Cardiac muscle cell (in vitro differentiated cells and primary cell): ENCODE measurements at places on chromosomes 11 and 22. TPM values are rescaled to one million over a fixed set of nuclear protein-coding genes. Genes with fewer than 3 reads are reported as not detected.

NFAM1 gene
- 0.97 and 1.9 TPM in 2 replicates for polyA plus RNA-seq

GRCh38 chr11:35418282-35419183, 825 bp downstream of the SLC1A2 start:
- DNase-seq = peak; percentile 15
- H3K4me3 ChIP-seq = peak overlapping the region; percentile 50
- no peaks in the 10 kb centered on the region for H3K36me3 ChIP-seq
- peaks cover 100% of the 10 kb centered on the region for H3K27me3 ChIP-seq

DNA sequence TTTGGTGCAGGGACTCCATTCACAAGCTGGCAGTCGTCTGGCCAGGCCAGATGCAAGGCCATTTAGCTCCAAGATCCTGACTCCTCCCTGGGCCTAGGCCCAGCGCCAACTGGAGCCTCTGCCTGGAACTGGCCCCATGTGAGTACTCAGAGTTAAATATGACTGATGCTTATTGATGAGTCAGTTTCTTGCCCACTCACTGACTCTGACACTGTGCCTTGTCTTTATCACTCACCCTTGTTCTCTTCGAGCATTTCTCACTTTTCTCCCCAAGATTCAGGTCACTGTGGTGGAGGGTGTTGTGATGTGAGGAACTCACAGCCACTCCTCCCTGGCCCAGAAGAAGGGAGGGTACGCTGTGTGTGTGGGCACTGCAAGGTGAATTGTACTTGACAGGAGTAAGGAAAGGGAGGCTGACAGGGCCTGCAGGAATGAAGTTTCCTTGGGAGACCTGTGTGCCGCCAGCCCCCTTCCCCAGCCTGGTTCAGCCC, 23.2 kb upstream of the ST3GAL4 start:
- no peaks in the 10 kb centered on the region for H3K27me3 ChIP-seq
- peaks cover 12% of the 10 kb centered on the region for H3K4me1 ChIP-seq
- no peak overlapping the region for H3K4me3 ChIP-seq
- no peak for DNase-seq
- H3K36me3 ChIP-seq = no peaks in the 10 kb centered on the region
- H3K27ac ChIP-seq = no peak overlapping the region

DNA sequence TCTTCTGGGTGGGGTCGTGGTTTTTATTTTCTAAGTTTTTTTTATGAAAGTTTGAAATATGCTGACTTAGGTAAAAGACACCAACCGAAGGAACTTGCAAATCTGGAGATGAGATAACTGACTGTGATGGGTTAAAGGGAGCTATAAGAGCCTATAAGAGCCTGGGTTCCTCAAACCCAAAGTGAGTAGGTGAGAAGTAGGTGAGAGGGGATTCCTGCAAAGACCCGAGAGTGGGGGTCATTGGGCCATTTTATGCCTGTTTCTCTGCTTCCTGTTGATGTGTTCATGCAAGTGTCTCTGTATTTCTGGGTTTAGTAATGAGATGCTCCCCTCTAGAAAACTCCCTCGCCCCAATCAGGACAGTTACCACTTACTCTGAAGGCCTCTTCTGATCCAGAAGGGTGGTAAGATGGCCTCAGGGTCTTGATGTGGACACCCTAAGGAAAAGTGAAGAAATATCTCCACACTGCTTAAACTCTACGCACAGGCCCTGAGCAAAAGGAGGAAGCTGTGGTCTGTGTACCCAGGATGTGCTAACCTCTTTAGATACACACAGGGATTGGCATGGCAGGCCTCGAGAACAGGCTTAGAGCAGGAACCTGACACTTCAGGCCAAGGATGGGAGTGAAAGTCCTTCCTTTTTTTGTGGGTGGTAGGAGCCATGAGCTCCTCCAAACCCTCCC, 1.8 kb downstream of the FLI1 start:
- H3K4me3 ChIP-seq = peak overlapping the region; percentile 24
- H3K27me3 ChIP-seq = peaks cover 100% of the 10 kb centered on the region
- no peak for DNase-seq
- no peak overlapping the region for H3K27ac ChIP-seq
- peaks cover 8% of the 10 kb centered on the region for H3K4me1 ChIP-seq

GRCh38 chr11:104390651-104391050, 226.7 kb upstream of the PDGFD start:
- DNase-seq = peak; percentile 76
- H3K36me3 ChIP-seq = no peaks in the 10 kb centered on the region
- H3K27ac ChIP-seq = no peak overlapping the region
- H3K4me1 ChIP-seq = no peaks in the 10 kb centered on the region
- H3K4me3 ChIP-seq = no peak overlapping the region

- peaks cover 11% of the 10 kb centered on the region for H3K27me3 ChIP-seq
- no peaks in the 10 kb centered on the region for H3K36me3 ChIP-seq
- H3K27ac ChIP-seq = no peak overlapping the region
- H3K4me3 ChIP-seq = no peak overlapping the region
These were observed 3.9 kb downstream of the CDC42EP1 start for GRCh38 chr22:37564111-37564711.

DNA sequence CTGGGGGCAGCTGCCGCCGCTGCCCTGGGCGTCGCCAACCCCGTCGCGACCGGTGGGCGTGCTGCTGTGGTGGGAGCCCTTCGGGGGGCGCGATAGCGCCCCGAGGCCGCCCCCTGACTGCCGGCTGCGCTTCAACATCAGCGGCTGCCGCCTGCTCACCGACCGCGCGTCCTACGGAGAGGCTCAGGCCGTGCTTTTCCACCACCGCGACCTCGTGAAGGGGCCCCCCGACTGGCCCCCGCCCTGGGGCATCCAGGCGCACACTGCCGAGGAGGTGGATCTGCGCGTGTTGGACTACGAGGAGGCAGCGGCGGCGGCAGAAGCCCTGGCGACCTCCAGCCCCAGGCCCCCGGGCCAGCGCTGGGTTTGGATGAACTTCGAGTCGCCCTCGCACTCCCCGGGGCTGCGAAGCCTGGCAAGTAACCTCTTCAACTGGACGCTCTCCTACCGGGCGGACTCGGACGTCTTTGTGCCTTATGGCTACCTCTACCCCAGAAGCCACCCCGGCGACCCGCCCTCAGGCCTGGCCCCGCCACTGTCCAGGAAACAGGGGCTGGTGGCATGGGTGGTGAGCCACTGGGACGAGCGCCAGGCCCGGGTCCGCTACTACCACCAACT, 1.0 kb downstream of the FUT4 start:
- no peak for DNase-seq
- peaks cover 8% of the 10 kb centered on the region for H3K4me1 ChIP-seq
- peak overlapping the region; percentile 27 for H3K4me3 ChIP-seq
- H3K36me3 ChIP-seq = no peaks in the 10 kb centered on the region
- peaks cover 13% of the 10 kb centered on the region for H3K27me3 ChIP-seq

DNA sequence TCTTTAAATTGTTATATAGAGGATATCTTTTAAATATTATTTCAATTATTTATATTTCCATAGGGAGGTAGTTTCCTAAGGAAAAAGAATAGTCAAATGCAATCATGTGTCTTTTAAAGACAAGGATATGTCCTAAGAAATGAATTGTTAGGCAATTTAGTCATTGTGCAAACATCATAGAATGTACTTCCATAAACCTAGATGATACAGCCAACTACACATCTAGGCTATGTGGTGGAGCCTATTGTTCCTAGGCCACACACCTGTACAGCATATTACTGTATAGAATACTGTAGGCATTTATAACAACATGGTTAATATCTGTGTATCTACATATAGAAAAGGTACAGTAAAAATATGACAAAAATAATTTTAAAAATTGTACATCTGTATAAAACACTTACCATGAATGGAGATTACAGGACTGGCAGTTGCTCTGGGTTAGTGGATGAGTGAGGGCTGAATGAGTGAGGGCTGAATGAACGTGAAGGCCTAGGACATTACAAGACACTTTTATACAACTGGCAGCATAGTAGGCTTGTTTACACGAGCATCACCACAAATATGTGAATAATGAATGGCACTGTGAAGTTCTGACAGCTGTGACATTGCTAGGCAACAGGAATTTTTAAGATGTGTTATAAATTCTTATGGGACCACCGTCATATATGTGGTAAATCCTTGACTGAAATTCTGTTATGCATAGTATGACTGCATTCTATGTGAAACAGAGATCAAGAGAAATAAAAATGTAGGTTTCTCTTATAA, 1879.0 kb upstream of the RAG2 start:
- H3K27ac ChIP-seq = no peak overlapping the region
- no peaks in the 10 kb centered on the region for H3K27me3 ChIP-seq
- no peaks in the 10 kb centered on the region for H3K36me3 ChIP-seq
- H3K4me3 ChIP-seq = no peak overlapping the region
- H3K4me1 ChIP-seq = no peaks in the 10 kb centered on the region

ZC3H12C gene
- polyA plus RNA-seq = 1.0 and 1.7 TPM in 2 replicates

- peaks cover 24% of the 10 kb centered on the region for H3K36me3 ChIP-seq
- H3K4me1 ChIP-seq = no peaks in the 10 kb centered on the region
- no peak overlapping the region for H3K27ac ChIP-seq
- no peak overlapping the region for H3K4me3 ChIP-seq
- no peak for DNase-seq
These were observed 10.9 kb downstream of the CHADL start for GRCh38 chr22:41229730-41230400.

GRCh38 chr11:48004456-48004855, 24.1 kb downstream of the PTPRJ start:
- no peaks in the 10 kb centered on the region for H3K27me3 ChIP-seq
- no peak overlapping the region for H3K4me3 ChIP-seq
- H3K36me3 ChIP-seq = no peaks in the 10 kb centered on the region
- no peak for DNase-seq

KCNQ1 gene
- polyA plus RNA-seq = 13.9 and 18.8 TPM in 2 replicates

- H3K27ac ChIP-seq = no peak overlapping the region
- no peaks in the 10 kb centered on the region for H3K36me3 ChIP-seq
- H3K4me1 ChIP-seq = no peaks in the 10 kb centered on the region
- H3K27me3 ChIP-seq = no peaks in the 10 kb centered on the region
- no peak overlapping the region for H3K4me3 ChIP-seq
- DNase-seq = no peak
These were observed 2370.9 kb upstream of the RAG2 start for GRCh38 chr11:38968951-38969350.

- peak; percentile 74 for DNase-seq
- no peak overlapping the region for H3K4me3 ChIP-seq
- H3K4me1 ChIP-seq = no peaks in the 10 kb centered on the region
- no peaks in the 10 kb centered on the region for H3K27me3 ChIP-seq
These were observed 11.3 kb upstream of the RHOD start for GRCh38 chr11:67045314-67045713.

DNA sequence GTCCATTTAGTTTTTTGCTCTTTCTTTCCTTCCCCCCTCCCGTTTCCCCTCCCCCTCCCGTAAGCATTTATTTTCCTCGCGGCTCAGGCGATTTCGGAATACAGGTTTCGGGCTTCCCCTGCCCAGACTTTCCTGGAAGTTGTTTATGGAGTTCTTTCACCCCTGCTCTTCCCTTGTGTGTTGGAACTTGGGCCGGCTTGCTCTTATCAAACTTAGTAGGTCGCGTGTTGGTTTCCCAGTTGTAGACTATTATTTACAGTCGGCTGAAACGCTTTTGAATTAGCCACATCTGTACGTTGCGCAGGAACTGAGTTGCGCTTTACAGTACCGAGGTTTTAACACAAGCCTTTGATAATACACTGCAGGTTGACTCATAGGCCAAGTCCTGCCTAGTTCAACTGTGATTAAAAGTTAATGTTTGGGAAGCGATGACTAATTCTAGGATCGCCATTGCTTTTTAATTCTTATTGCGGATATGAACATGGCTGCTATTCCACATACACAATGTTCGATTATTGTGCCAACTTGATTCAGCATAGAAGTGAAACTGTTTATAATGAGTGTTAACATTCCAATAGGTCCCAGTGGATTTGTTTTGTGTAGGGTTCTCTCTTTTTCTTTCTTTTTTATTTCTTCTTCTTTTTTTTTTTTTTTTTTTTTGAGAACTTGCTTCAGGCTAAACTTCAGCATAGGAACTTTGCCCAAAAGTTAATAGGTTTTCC, 1.7 kb downstream of the YAP1 start:
- peak; percentile 49 for DNase-seq
- peaks cover 3% of the 10 kb centered on the region for H3K36me3 ChIP-seq
- H3K27ac ChIP-seq = peak overlapping the region; percentile 98
- peaks cover 45% of the 10 kb centered on the region for H3K4me1 ChIP-seq
- peak overlapping the region; percentile 98 for H3K4me3 ChIP-seq
- H3K27me3 ChIP-seq = no peaks in the 10 kb centered on the region

DNAL4 gene
- polyA plus RNA-seq = 39.7 and 55.4 TPM in 2 replicates

- H3K27ac ChIP-seq = no peak overlapping the region
- no peaks in the 10 kb centered on the region for H3K36me3 ChIP-seq
- DNase-seq = no peak
- H3K4me1 ChIP-seq = no peaks in the 10 kb centered on the region
- no peak overlapping the region for H3K4me3 ChIP-seq
- peaks cover 5% of the 10 kb centered on the region for H3K27me3 ChIP-seq
These were observed 62.9 kb upstream of the B3GAT1 start for GRCh38 chr11:134474942-134475341.

DNA sequence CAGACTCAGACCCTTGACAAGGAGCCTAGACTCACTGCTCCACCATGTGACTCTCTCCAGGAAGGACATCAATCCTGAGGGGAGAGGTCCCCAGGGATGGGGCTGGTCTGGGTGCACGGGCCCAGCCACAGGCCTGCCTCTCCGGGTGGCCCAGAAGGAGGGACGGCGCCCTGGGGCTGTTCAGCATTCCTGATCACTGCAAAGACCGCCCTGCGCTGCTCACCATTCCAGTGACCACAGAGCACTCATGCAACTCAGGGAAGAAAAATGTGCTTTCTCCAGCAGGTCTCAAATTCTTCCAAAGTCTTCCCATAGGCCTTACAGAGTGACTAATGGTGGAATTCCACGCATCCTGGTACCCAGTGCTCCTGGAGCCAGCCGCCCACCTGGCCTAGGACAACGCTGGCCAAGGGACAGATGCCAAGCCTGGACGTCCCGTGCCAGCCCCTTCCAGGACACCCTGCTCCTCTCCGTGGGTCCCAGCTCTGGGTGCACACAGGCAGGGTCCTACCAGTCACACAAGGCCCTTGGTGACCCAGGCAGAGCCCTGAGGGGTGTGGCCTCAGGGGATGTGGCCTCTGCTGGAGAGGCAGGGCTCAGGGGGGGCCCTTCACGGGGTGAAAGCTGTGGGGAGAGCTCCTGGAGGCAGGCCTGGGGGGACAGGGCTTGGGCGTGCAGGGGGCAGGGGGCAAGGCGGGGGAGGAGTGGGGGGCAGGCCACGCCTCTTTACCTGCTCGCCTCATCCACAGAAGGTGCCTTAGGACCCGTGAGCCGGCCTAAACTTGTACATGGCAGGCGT, 178.8 kb downstream of the IGLL1 start:
- DNase-seq = no peak
- no peak overlapping the region for H3K27ac ChIP-seq
- no peaks in the 10 kb centered on the region for H3K27me3 ChIP-seq
- H3K36me3 ChIP-seq = no peaks in the 10 kb centered on the region

KRTAP5-7 gene
- 0.12 TPM in 1 of 2 replicates, not detected in the other for polyA plus RNA-seq

GRCh38 chr22:28609921-28610320, 69.7 kb downstream of the TTC28 start:
- peak overlapping the region; percentile 8 for H3K27ac ChIP-seq
- no peak for DNase-seq
- H3K4me1 ChIP-seq = peaks cover 27% of the 10 kb centered on the region
- H3K27me3 ChIP-seq = no peaks in the 10 kb centered on the region
- no peaks in the 10 kb centered on the region for H3K36me3 ChIP-seq

- H3K27ac ChIP-seq = no peak overlapping the region
- H3K4me1 ChIP-seq = peaks cover 11% of the 10 kb centered on the region
- no peak overlapping the region for H3K4me3 ChIP-seq
- H3K27me3 ChIP-seq = no peaks in the 10 kb centered on the region
- no peaks in the 10 kb centered on the region for H3K36me3 ChIP-seq
These were observed 28.7 kb downstream of the ZBTB16 start for GRCh38 chr11:114088216-114088615.

PHETA2 gene
- 0.68 and 1.1 TPM in 2 replicates for polyA plus RNA-seq

SLC29A2 gene
- polyA plus RNA-seq = 32.6 and 50.2 TPM in 2 replicates

PHOX2A gene
- 0.50 TPM in 1 of 2 replicates, not detected in the other for polyA plus RNA-seq

TAF1D gene
- polyA plus RNA-seq = 24.7 and 43.3 TPM in 2 replicates

- no peaks in the 10 kb centered on the region for H3K27me3 ChIP-seq
- no peak overlapping the region for H3K4me3 ChIP-seq
These were observed 51.3 kb downstream of the CACNA1I start for GRCh38 chr22:39621826-39622225.

HOATZ gene
- polyA plus RNA-seq = not detected in 2 replicates

DEPDC7 gene
- polyA plus RNA-seq = 1.6 and 2.8 TPM in 2 replicates
